ENCODE measurements at places on chromosomes 12 and 14.

GRCh38 chr12:82426081-82426480, 67.8 kb downstream of the METTL25 start:
- H3K27me3 ChIP-seq: no peaks in the 10 kb centered on the region
- H3K36me3 ChIP-seq: no peaks in the 10 kb centered on the region
- H3K4me3 ChIP-seq: no peak overlapping the region
- no peaks in the 10 kb centered on the region for H3K4me1 ChIP-seq
- DNase-seq: no peak

GRCh38 chr14:25658988-25659387, 609.0 kb upstream of the STXBP6 start:
- no peak overlapping the region for H3K4me3 ChIP-seq
- no peaks in the 10 kb centered on the region for H3K4me1 ChIP-seq
- H3K27ac ChIP-seq: no peak overlapping the region
- DNase-seq: no peak
- no peaks in the 10 kb centered on the region for H3K27me3 ChIP-seq

GRCh38 chr12:80846952-80847351, 90.8 kb downstream of the LIN7A start:
- no peaks in the 10 kb centered on the region for H3K36me3 ChIP-seq
- no peak for DNase-seq

DNA sequence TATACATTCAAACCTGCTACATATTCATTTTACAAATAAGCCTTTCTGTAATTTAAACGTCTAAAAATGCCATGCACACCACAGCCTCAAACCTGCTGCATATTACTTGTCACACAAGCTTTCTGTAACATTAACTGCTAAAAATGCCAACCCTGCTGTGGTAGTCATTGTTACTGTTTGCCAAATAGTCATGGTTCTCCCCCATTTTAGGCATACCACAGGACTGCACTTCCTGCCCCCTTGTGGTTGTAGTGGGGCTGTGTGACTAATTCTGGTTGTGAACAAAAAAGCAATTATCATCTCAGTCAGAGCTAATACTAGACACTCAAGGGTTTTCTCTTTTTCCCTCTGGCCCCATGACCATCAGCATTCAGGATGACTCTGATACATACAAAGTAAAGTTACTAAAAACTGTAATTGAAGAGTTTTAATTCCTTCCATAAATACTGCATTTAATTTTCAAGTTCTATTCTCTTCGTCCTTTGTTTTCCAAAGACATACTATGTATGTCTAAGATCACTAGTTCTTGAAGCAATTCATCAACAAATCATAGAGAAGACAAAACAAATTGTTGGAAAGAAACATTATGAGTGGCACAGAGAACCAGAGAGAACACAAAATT, 5.7 kb upstream of the SLC35F4 start:
- no peaks in the 10 kb centered on the region for H3K36me3 ChIP-seq
- H3K4me1 ChIP-seq: no peaks in the 10 kb centered on the region
- H3K27me3 ChIP-seq: no peaks in the 10 kb centered on the region

DNA sequence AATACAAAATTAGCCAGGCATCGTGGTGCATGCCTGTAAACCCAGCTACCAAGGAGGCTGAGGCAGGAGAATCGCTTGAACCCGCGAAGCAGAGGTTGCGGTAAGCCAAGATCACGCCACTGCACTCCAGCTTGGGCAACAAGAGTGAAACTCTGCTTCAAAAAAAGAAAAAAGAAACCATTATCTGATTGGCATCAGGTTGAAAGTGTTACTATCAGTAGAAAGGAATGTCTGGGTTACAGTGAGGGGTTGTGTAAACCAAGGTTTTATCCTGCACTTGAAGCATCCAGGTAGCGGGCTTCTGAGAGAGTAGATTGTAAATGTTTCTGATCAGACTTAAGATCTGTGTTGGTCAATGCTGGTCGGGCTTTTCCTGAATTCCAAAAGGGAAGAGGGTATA, 14.1 kb upstream of the OXA1L start:
- H3K4me3 ChIP-seq: no peak overlapping the region
- H3K36me3 ChIP-seq: no peaks in the 10 kb centered on the region
- no peaks in the 10 kb centered on the region for H3K27me3 ChIP-seq
- no peaks in the 10 kb centered on the region for H3K4me1 ChIP-seq
- no peak for DNase-seq

- no peak overlapping the region for H3K27ac ChIP-seq
- H3K36me3 ChIP-seq: no peaks in the 10 kb centered on the region
- DNase-seq: no peak
- no peak overlapping the region for H3K4me3 ChIP-seq
These were observed 174.1 kb downstream of the SLC6A15 start for GRCh38 chr12:84738481-84738972.

DNA sequence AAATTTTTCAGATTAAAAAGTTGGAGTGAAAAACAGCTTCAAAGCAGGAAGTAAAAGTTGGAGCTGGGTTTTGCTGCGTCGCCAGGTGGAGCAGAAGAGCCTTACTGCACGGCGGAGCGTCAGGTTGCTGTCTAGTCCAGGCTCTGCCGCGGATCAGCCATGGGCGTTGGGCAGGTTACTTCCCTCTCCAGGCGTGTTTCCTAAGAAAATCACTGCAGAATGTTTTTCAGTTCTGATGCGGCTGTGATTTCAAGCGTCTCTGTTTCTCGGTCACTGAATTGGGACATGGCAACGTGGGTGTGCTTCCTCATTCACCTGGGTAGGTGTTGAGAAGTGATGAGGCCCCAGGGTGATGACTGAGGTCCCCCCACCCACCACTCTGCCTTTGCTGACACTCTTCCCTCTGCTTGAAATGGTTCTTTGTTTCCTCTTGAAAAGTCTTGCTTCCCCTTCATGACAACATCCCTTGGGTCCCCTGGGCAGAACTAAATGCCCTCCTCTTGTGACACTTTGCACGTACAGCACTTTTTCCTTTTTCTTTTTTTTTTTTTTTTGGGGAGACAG, 7.6 kb downstream of the EVL start:
- no peak overlapping the region for H3K4me3 ChIP-seq
- no peaks in the 10 kb centered on the region for H3K27me3 ChIP-seq
- no peaks in the 10 kb centered on the region for H3K36me3 ChIP-seq

Data from colonic mucosa (tissue), 4 donors.